ENCODE measurements at places on chromosomes 12 and 14.

DNA sequence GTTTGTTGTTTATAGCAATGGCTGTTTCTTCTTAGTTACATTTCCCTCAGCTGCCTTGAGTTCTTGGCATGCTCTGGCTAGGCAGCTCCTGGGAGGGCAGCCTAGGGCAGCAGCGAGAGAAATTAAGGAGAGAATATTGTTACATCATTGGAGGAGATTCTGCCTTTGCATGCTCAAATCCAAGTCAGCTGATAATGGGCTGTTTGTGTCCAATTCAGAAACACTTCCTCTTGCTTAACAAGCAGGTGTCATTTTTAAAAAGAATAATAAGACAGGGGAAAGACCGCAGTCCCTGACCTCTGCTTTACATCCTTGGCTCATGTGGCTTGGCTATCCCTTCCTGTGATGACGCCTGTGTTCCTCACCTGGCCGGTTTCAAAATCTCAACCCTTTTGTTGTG lies 76.9 kb downstream of the ESR2 start:
- no peak for DNase-seq

DNA sequence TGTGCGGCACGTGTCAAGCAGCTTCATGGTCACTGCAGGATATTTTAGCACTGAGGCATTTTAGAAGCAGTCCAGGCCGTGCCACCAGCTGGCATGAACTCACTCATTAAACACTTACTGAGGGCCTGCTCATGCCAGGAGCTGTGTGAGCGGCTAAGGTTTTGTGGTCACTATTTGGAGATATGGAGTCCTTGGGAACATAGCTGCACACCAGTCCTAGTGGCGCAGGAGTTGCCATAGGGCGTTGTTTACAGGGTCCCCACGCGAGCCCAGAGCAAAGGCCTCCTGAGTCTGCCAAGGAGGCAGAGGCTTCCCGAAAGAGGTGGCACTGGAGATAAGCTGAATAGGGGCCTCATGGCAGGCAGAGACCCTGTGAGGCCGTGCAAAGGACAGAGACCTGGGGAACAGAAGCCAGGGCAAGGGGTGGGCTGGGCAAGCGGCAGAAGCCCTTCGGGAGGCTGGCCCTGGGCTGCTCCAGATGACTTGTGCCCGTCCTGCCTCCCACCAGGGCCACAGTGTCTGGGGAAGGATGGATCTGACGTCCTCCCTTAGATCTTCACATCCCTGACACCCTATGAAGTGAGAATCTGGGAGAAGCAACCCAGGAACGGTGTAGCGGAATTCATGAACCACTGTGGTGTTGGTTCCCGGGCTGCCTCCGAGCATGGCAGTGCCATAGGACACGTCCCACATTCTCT lies 38.9 kb downstream of the SFSWAP start:
- no peak for DNase-seq

- no peak for DNase-seq
Observed at GRCh38 chr14:86518298-86518697, 988.4 kb downstream of the FLRT2 start.

GRCh38 chr14:32078023-32078857 lies 1.1 kb downstream of the ARHGAP5 start:
- peak; percentile 33 for DNase-seq

GRCh38 chr12:1777798-1778197 lies 42.6 kb upstream of the LRTM2 start:
- DNase-seq = no peak

DNA sequence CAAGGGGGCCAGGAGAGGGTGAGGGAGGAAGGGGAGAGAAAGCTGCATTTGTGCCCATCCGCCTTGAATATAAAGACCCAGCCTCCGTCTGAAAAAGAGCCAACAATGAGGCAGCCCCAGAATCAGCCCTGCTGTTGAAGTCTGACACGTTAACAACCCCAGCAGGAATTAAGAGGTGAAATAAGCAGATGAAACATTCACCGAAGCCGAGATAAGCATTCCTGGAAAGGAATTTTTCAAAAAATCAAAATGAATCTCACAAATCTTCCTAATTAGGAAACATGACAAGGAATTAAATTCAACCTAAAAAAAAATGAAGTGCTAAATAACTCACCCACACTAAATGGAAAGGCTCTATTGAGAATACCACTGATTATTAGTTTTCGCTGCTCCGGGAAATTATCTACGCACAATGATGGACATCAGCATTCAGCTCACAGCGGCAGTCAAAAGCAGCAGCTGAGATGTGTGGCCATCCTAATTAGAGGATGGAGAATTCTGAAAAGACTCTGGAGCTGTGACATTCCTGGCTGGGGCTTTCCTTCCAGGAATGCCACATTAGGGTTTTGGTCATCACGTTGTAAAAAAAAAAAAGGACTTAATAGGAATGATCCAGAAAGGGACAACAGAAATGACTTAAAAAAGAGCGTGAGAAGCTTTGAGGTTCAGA lies 8.2 kb upstream of the PARP11 start:
- DNase-seq = no peak

DNA sequence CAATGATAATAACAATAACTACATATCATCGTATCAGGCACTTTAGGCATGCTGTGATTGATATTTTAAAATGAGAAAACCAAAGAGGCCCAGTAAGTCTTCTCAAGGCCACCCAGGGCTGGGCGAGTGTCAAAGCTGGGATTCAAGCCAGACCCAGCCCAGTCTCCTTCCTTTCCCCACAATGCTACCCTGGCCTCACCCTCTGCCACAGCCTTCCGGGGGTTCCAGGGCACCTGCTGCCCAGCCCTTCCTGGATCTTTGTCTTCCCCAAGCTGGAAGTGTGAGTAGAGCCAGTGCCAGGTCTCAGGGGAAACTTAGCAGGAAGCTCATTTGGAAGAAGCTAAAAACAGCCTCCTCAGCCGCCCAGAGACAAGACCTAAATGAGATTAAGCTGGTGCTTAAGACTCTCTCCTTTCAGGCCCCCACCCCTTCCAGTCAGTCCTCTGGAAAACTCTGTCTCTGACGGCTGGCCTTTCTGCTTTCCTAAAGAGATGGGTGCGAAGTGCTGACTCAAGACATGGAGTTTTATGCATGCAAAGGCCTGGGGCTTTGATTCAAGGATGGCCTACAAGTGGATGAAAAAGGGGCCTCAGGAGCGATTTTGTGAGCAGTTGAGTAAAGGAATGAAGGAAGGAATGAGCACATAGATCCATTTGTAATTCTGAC lies 184.2 kb downstream of the KCNA5 start:
- DNase-seq = no peak

- no peak for DNase-seq
Observed at GRCh38 chr14:70905301-70905700, 2.0 kb upstream of the PCNX1 start.

- DNase-seq = peak; percentile 40
Observed at GRCh38 chr14:63204407-63205043, at the start of gene RHOJ. Gene RHOJ (plus strand): TSS chr14:63204443. CDS start chr14:63204870, 427 bp downstream.

DNA sequence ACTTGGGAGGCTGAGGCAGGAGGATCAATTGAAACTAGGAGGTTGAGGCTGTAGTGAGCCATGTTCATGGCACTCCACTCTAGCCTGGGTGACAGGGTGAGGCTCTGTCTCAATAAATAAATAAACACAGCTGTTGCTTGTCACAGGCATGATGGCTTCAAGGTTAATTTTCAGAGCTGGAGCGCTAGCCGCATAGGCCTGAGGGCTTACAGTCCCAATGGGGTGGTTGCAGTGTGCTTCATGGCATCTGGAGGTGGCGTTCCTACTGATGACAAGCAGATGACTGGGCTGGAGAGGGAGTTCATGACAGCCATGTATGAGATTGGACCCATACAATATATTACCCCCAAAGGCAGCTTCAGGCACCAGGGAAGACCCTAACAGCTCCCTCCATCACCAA lies 1.6 kb upstream of the FMNL3 start:
- no peak for DNase-seq

- no peak for DNase-seq
Observed at GRCh38 chr12:82659343-82660207, 27.1 kb upstream of the TMTC2 start.

DNA sequence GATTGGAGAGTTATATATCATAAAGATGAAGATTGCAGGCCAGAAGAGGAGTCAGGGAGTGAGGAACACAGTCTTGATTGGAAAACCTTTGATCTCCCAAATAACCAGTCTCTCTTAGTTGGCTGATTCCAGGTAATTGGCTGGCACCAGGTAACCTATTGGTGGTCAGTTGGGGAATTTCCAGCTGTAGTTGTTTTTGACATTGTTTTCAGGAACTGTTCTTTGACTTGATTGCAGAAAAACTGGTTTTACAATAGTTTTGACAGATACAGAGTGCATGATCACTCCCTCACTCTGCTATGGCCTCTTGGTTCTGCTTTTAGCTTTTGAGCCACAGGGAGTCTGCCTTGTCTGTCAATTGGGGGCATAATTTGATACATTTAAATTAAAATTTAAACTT lies 71.6 kb downstream of the ZNF641 start:
- DNase-seq = peak; percentile 16

- DNase-seq = peak; percentile 12
Observed at GRCh38 chr12:12721176-12721751, 4.1 kb downstream of the CDKN1B start.

Data from Kasumi-1 (cell line).